ENCODE measurements at places on chromosomes 5 and 9.

- no peak for DNase-seq
Measured at GRCh38 chr5:64295101-64295500, 129.5 kb downstream of the RNF180 start.

DNA sequence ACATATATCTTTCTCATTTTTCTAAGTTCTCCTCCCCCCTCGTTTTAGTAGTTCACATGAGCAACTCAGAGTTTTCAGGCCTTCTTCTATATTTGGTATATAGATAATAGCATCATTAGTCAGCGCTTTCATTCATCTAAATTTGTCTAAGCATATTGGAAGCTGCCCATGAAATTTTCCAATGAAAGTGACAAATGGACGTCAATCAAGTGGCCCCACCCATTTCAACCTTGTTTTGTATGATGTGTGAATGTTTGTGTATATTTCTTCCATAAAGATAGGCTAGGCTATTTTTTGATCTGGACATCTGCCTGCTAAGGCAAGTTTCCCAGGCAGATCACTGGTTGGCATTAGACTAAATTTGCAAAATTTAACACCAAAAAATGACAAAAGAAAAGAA is 104.0 kb upstream of the SSBP2 start:
- DNase-seq, result no peak

GRCh38 chr5:169287529-169287928 is 13.4 kb downstream of the SLIT3 start:
- DNase-seq, result no peak

GRCh38 chr5:2805080-2805479 is 53.6 kb upstream of the IRX2 start:
- no peak for DNase-seq

GRCh38 chr5:68341006-68341405 is 125.5 kb downstream of the PIK3R1 start:
- no peak for DNase-seq

- DNase-seq, result no peak
Measured at GRCh38 chr5:88967633-88968585, 84.9 kb upstream of the MEF2C start.

- no peak for DNase-seq
Measured at GRCh38 chr5:53035868-53036381, 46.8 kb downstream of the ITGA2 start.

GRCh38 chr9:38183994-38184568 is 115.1 kb upstream of the SHB start:
- DNase-seq, result no peak

DNA sequence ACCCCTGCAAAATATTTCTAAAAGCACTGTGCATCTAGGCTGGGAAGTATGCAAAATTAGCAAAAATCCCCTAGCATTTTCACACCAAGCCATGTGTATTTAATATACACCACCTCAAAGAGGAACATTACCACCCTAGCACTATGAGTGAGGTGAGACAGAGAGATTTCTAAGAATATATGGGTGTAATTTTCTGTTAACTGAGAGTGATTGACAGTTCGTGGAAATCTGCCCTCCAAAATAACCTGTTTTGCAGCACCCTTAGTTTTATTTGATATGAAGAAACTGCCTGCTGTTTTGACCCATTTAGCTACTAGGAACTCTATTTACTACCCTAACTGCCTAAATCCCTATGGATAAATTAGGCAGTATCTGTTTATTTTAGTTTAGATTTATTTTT is 64.2 kb upstream of the CDKN2B start:
- DNase-seq, result no peak

DNA sequence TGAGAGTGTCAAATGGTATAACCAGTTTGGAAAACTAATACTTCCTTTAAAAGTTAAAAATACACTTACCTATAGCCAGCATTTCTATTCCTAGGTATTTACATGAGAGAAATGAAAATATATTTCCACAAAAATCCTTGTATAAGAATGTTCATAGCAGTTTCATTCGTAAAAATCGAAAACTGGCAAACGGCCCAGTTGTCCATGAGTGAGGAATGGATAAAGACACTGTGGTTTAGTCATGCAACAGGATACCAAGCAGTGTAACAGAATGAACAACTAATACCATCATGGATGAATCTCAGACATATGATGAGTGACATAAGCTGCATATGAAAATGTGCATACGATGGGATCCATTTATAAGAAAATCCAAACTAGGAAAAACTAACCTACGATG is 136.7 kb downstream of the MACROH2A1 start:
- DNase-seq, result no peak

GRCh38 chr9:112792670-112793069 is 42.1 kb downstream of the SNX30 start:
- no peak for DNase-seq

GRCh38 chr5:141382469-141383294 is at the start of gene PCDHGA7:
Gene PCDHGA7, plus strand, starts transcription at chr5:141382742. Its CDS starts 158 bp downstream, at chr5:141382900.
- DNase-seq, result no peak

GRCh38 chr9:89877051-89878002 is 272.5 kb downstream of the GADD45G start:
- no peak for DNase-seq

- no peak for DNase-seq
Measured at GRCh38 chr5:33679791-33680190, 212.0 kb downstream of the ADAMTS12 start.

DNA sequence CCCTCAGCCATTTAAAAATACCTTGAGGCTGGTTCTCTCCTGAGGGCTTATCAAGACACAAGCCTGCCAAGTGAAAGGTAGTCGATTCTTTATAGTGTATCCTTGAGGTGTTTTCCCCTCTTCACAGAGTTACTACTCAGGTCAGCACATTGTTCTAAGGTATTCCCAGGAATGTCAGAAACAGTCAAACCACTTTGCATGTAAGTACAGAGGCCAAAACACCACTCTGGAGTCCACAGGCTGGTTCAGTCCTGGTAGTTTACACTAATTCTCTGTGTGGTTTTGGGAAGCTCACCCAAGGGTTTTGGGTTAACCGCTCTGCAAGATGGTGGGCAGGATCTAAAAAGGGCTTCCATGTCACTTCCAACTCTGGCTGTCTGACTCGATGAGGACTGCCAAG is 162.3 kb upstream of the PPP2R2B start:
- no peak for DNase-seq

- peak; percentile 4 for DNase-seq
Measured at GRCh38 chr5:862367-863243, 11.8 kb upstream of the ZDHHC11 start.

DNA sequence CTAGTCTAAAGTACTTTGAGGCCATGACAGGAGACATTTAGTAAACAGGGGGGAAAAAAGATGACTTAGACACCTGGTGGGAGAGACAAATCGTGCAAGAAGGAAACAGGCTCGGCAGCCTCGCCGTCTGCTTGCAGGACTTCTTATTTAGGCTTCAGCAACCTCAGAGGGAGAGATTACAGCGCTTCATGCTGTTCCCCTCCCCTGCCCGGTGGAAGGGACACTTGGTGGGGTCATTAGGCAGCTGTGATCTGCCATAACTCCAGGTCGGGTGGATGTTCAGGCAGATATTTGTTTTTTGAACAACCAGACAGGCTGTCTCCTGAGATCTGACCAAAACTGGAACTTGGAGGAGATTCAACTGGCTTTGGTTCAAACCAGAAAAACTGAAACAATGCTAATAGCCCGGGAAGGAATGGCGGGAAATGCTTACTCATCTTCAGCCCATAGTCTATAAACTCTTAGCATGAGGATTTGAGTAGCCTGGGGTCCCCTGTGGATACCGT is 38.1 kb upstream of the CD180 start:
- DNase-seq, result no peak

- no peak for DNase-seq
Measured at GRCh38 chr5:57494104-57495098, 11.8 kb upstream of the ACTBL2 start.

DNA sequence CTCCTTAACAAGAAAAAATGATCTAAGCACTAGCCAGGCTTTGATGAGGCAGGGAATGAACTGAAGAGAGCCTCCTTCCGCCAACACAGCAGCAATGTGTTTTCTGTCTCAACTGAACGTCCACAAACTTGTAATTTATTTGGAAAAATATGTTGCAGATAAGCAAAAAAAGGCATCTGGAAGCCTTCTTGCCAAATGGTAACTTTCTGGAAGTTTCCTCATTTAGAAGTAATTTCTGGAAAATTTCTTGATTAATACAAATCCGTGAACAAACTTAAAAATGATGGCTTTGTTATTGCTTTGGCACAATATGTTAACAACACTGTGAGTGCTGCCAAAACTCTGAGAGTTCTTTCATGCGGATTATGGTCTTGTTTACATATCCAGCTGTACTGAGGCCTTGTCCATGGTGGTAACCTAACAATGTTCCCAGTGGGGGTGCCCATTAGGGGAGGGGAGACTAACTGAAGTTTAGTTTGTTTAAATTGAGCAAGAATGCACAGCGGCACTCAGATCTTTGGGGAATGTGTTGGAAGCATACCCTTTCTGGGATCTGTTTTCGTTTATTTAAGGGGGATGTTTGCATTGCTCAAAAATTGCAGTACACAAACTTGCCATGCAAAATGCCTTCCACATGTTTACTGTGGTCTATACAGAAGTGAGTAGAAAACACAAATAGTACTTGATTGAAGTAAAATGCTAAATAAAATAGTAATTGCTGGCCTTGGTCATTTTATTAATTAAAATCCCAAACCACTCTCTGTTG is 334.7 kb downstream of the NR2F1-AS1 start:
- no peak for DNase-seq

DNA sequence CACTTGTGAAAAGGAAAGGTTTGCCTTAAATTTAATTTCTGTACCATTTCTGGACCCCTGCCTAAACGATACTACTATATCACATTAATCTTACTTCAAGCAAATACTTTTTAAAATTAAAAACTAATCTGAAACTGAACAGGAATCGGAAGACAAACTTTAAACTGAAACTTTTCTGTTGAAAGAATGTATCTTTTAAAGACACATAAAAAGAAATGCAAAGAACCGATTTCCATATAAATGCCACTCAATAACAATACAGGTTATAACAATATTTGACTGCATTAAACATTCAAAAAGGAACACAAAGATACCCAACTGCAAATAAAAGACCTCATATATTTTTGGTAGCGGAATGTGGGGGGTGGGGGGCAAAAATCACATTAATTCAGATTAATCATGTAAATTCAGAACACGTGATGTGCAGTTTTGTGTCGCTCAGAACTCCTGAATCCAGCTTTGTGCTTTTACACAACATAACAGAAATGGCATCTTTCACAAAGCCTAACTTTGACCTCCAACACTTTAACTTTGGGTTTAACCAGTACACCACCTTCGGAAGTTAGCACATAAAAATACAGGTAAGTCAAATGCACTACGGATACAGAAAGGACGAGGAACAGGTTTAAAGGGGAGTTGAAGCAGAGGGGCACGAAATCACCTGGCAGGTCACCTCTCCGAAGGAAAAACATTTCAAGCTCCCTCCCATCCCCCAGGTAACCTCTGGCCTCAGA is 925 bp downstream of the LIFR start:
- no peak for DNase-seq

DNA sequence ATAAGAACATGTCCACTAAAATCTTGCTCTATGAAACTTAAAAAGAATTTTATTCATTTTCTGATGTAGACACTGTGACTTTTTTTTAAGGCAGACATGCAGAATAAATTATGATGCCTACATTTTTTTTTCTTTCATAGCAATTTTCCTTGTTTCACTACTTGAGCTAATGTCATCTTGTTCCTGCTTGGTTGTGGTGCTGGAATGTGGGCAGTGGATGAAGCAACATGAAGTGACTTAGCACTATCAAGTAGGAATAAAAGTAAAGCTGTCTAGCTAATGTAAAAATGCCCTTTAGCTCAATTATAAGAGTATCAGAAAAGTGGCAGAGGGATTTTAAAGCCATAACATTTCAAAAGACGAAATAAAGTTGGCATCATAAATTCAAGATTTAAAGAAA is 191.0 kb downstream of the ADAMTS6 start:
- no peak for DNase-seq
